ENCODE measurements at places on chromosomes 4 and X.

DNA sequence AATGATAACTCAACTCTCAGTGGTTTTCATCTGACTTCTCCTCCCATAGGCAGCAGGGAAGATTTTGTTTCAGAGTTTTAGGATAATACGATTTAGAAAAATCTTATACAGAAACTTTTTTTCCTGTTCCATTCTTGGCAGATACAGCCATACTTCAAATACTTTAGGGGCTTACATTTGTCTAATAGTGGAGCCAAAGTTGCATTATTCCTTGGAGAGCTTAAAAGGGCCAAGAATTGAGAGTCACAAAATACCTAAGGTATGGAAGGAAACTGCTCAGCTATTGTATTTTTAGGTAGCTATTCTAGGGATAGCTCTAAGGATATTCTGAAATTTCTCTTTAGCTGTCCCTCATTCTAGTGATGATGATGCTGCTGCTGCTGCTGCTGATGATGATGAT is 132.9 kb upstream of the PTCHD1 start:
- DNase-seq = no peak

GRCh38 chr4:156158747-156159146 is 205.1 kb upstream of the CTSO start:
- DNase-seq = no peak

DNA sequence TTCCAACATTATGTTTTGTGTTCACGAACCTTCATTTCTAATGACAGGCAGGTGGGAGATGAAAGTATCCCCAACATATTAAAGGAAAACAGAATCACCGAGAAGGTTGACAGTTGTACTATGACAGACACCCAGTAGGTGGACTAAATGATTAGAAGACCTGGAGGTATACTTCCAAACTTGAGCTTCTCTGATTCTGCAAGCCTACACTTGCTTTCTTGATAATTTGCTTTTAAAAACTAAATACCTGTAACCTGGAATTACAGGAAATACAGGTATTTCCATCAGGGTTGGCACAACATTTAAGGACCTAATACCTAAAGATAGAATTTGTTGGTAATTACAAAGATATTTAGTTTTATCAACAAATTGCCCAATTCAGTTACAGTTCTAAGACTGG is 43.4 kb downstream of the C4orf51 start:
- no peak for DNase-seq

DNA sequence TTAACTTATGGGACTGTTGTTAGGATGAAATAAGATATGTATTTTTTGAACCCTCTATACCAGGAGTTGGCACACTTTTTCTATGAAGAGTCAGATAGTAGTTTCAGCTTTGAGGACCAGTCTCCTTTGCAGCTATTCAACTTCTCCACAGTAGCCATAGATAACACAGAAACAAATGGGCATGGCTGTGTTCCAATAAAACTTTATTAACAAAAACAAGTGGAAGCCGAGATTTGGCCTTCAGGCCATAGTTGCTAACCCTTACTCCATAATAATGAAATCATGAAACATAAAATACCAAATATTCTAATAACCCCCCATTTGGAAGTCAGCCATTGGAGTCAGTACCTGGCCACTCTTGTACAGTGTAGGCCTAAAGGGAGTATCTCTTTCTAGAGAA is 30.6 kb downstream of the ARX start:
- DNase-seq = no peak

GRCh38 chr4:183118585-183118984 is 19.5 kb downstream of the WWC2 start:
- no peak for DNase-seq

- DNase-seq = no peak
These were observed 193.4 kb upstream of the PACRGL start for GRCh38 chr4:20506827-20507226.
